ENCODE measurements at places on chromosomes 6 and 20.

DNA sequence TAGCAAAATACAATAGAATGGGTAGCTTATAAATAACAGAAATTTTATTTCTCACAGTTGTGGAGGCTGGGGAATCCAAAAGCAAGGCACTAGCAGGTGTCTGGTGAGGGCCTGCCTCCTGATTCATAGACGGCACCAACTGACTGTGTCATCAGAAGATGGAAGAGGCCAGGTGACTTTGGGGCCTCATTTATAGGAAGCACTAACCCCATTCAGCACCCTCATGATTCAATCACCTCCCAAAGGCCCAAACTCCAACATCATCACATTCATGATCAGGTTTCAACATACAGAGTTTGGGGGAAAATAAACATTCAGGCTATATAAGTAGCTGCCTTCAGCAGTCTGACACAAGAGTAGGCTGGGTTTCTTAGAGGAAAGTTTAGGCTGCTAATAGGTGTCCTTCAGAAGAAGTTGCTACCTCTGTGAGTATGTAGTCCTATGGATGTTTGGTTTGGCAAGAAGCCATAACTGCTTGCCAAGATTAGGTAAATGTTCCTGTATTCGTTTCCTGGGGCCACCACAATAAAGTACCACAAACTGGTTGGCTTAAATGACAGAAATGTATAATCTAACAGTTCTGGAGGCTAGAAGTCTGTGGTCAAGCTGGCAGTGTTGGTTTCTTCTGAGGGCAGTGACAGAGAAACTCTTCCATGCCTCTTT lies 48.8 kb downstream of the NT5E start:
- no peak for DNase-seq

- DNase-seq, result no peak
Measured at GRCh38 chr6:52975580-52975979, 19.5 kb downstream of the GSTA4 start.

GRCh38 chr6:70601014-70601413 lies 34.3 kb downstream of the SDHAF4 start:
- no peak for DNase-seq

DNA sequence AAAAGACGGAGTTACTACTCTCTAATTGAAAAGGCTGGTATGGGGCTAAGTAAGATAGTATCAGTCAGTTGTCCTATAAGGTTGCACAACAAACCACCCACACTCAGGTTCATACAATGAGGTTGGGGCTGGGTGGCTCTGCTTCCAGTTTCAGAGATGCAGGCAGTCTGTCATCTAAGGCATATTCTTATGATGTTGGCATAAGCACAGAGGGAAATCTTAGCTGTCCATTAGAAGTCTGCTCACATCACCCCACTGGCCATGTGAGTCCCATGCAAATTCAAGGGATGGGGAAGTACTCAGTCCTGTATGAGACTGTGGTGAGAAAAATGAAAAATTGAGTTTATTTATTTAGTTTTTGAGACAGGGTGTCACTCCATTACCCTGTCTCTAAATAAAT lies 118.6 kb downstream of the LAMP5 start:
- no peak for DNase-seq

DNA sequence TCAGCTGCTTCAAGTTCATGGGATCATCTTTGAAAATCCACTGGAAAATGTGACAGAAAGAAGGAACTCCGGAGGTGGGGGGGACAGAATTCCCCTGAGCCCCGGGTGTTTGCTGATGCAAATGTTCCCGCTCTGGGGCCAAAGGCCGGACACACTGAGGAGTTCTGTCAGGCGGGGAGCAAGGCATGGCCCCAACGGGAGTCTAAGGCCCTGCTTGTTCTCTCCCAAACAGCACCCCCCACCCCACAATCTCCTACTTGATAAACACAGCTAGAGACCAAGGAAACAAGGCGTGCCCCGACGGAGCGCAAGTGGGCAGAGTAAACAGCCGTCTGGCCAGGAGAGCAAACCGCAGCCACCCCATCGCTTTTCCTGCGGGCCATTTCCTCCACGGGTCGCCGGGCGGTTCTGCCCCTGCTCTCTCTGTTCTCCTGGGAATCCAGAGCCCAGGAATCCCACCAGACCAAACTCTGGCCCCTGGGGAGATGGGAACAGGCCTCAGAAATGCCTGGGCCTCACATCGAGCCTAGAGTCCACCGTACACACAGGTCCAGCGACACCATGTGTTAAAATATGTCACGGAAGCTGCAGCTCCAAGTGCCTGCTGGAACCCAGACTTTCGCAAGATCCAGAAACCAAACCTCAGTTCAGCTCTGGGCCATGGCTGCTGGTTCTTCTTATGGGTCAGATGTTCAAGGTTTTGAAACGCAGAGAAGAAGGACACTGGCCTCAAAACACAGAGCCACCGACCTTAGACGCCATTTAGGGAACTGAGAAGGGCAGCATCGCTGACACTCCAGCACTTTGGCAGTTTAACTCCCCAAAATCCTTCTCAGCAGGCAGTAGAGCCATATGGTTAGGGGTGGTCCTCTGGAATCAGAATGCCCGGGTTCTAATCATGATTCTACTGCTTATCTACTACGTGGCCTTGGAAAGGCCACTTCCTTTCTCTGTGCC lies 104.2 kb downstream of the PREX1 start:
- no peak for DNase-seq

GRCh38 chr6:38152620-38153019 lies 333.1 kb downstream of the ZFAND3 start:
- no peak for DNase-seq

- no peak for DNase-seq
Measured at GRCh38 chr6:834866-835265, 141.9 kb upstream of the EXOC2 start.

DNA sequence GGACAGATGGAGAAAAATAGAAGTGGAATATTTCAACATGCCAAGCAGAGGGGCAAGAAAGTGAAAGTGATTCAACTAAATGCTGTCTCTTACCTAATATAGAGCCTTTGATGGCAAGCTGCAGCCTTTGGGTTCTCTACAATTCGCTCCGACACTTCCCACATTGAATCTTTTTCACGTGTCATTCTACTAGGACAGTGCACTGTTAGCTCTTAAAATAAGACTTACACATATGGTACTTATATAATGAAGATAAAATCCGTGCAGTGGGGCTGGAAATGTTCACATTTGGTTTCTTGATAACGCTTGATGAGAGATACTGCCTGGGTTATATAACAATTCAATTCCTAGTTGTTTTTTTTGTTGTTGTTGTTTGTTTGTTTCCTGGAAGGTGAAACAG lies 502.4 kb downstream of the LMBRD1 start:
- no peak for DNase-seq

DNA sequence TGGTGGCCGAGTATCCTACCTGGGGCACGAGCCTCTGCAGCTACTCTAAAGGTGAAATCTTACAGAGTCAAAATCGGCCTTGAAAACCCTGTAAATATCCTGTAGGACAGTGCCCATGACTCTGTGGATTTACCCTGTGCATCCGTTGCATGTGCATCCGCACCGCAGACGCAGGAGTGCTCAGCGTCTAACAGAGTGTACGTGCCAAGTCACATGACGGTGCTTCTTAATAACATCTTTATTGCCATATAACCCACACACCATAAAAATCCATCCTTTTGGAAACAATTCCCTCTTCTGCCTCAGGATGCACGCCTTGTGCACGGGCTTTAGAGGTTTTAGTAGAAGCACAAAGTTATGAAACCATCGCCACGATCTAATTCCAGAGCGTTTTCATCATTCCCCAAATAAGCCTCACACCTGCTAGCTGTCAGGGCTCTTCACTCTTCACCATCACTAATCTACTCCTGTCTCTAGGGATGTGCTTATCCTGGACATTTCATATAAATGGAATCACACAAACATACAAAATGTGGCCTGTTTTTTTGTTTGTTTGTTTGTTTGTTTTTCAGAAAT lies 384.5 kb upstream of the SULF2 start:
- no peak for DNase-seq

- DNase-seq, result no peak
Measured at GRCh38 chr6:170255426-170256125, 35.3 kb downstream of the DLL1 start.

- DNase-seq, result no peak
Measured at GRCh38 chr6:15953152-15953880, 175.6 kb upstream of the MYLIP start.

DNA sequence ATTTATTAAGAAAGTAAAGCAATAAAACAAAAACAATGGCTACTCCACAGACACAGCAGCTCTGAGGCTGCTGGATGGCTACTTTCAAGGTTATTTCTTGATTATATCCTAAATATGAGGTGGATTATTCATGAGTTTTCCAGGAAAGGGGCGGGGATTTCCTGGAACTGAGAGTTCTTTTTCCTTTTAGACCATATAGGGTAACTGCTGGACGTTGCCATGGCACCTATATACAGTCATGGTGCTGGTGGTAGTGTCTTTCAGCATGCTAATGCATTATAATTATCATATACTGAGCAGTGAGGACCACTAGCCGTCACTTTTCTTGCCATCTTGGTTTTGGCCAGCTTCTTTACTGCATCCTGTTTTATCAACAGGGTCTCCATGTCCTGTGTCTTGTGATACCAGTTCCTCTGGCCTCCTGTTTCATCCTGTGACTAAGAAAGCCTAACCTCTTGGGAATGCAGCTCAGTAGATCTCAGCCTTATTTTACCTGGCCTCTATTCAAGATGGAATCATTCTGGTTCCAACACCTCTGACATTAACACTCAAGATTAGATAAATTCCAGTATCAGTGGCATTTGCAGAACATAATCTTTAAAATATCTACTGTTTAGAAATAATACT lies 32.3 kb upstream of the TRDN start:
- no peak for DNase-seq

- DNase-seq, result no peak
Measured at GRCh38 chr6:24257282-24257681, 100.6 kb downstream of the DCDC2 start.

GRCh38 chr6:34159844-34160243 lies 14.0 kb upstream of the GRM4 start:
- DNase-seq, result no peak

- DNase-seq, result no peak
Measured at GRCh38 chr6:149716181-149716963, 1.5 kb downstream of the LATS1 start.

DNA sequence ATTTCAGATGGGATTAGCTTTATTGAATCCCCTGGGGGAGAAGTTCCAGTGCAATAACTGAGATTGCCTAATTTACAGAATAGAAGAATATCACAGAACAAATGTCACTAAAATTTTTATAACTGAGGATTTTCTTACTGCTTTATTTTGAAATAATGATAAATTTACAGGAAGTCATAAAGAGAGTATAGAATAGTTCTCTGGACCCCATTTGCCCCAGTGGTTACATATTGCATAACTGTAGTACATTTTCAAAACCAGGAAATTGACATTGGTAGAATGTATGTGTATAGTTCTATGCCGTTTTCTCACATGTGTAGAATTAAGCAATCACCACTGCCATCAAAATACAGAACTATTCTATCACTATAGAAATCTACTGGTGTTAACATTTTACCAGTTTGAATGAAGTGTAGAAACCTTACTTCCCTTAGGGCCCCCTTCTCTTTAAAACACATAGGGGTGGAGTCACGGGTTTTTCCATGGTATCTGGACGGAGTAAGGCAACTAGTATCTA lies 18.3 kb downstream of the KIF6 start:
- no peak for DNase-seq

Data from activated naive CD4-positive, alpha-beta T cell (primary cell).